Left lung (tissue), 14 donors: ENCODE measurements at places on chromosomes 2 and 18. TPM values are rescaled to one million over a fixed set of nuclear protein-coding genes. Genes with fewer than 3 reads are reported as not detected.

DNA sequence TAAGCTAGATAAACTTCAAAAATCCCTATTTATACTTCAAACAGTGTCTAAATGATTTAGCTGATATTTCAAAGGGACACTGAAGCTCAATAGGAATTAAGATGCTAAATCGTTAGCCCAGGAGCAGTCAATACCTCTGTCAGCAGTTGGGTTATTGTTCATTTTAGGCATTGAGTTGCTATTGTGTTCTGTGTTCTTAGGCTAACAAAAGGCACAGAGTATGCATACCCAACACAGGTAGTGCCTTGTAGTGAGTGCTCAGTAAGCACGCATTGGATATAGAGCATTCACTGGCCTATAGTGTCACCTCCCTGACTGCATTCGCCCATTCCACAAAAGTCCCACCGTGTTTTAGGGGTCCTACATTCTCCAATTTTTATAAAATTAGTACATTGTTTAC, 152.3 kb downstream of the PIK3C3 start:
- no peak overlapping the region for H3K4me3 ChIP-seq
- H3K27me3 ChIP-seq: no peaks in the 10 kb centered on the region
- no peak for DNase-seq
- H3K36me3 ChIP-seq: no peaks in the 10 kb centered on the region
- H3K27ac ChIP-seq: no peak overlapping the region

DNA sequence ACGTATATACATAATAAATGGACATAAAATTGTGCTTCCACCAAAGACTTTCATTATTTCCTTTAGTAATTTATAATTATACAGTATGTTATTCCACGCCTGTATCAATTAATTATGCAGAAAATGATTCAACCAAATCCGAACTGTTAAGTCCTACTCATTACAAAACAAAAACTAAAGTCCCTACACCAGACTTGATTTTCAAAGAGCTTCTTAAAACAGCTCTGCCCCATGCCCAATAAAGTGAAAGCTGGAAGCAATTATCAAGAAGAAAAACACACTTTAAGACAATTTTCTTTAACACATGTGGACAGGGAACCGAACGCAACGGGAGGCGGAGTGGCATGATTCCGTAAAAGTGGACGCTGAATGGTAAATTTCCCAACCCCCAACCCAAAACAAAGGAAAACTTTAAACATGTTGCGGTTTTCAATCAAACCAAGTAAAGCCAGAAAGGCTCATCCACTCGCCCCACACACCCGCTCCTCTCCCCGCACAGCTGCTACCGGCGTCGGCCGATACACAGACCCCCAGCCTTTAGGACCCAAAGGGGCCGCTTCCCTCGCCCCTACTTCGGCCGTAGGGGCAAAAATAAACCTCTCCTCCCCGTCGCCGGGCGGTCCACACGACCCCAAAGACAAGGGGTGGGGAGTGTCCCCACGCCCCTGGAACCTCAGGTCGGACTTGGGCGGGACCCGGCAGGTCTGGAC, 705 bp downstream of the YES1 start:
- H3K4me3 ChIP-seq: peak overlapping the region; percentile 51
- peak overlapping the region; percentile 90 for H3K27ac ChIP-seq
- DNase-seq: no peak
- peaks cover 44% of the 10 kb centered on the region for H3K4me1 ChIP-seq
- H3K36me3 ChIP-seq: no peaks in the 10 kb centered on the region

Gene MRPL44
- polyA plus RNA-seq: 25.7 TPM

GRCh38 chr2:132849118-132849517, 179.1 kb upstream of the LYPD1 start:
- H3K4me1 ChIP-seq: no peaks in the 10 kb centered on the region
- no peak overlapping the region for H3K27ac ChIP-seq
- H3K36me3 ChIP-seq: no peaks in the 10 kb centered on the region
- no peaks in the 10 kb centered on the region for H3K27me3 ChIP-seq
- H3K4me3 ChIP-seq: no peak overlapping the region

Gene ERICH2
- 10.8 TPM for polyA plus RNA-seq

GRCh38 chr2:25275575-25275965, 66.2 kb downstream of the DNMT3A start:
- H3K4me1 ChIP-seq: peaks cover 70% of the 10 kb centered on the region
- H3K27ac ChIP-seq: peak overlapping the region; percentile 65
- no peak overlapping the region for H3K4me3 ChIP-seq
- no peak for DNase-seq

- H3K4me1 ChIP-seq: no peaks in the 10 kb centered on the region
- no peak overlapping the region for H3K27ac ChIP-seq
- DNase-seq: no peak
- H3K27me3 ChIP-seq: no peaks in the 10 kb centered on the region
- H3K4me3 ChIP-seq: no peak overlapping the region
These were observed 430.3 kb downstream of the XIRP2 start for GRCh38 chr2:167318581-167318980.

DNA sequence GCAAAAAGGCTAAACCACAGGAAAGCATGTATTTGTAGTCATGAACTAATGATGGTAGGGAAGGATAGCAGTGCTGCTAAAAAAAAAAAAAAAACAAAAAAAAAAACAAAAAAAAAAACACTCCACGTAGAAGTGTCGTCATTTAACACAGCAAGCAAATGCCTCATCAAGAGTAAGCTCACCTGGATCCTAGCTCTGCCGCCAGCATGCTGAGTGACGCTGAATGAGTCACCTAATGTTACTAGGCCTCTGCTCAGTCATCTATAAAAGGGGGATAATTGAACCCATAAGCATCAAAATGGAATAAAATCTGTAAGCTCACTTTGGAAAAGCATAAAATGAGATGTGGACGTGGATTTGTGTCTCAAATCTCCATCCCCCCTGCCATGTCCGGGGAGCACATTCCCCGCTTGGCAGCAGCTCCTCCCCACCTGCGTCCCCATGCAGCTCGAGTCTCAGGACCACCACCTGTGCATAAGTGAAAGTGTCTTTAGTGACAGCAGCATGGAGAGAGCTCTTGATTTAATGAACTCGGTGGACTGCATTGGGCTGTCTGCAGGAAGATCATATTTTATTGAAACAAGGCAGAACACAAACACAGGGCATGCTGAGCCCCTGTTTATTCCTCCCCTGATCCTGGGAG, 427.5 kb downstream of the LRATD1 start:
- no peaks in the 10 kb centered on the region for H3K27me3 ChIP-seq
- no peak overlapping the region for H3K27ac ChIP-seq
- no peak for DNase-seq
- no peaks in the 10 kb centered on the region for H3K4me1 ChIP-seq
- no peaks in the 10 kb centered on the region for H3K36me3 ChIP-seq
- H3K4me3 ChIP-seq: no peak overlapping the region

DNA sequence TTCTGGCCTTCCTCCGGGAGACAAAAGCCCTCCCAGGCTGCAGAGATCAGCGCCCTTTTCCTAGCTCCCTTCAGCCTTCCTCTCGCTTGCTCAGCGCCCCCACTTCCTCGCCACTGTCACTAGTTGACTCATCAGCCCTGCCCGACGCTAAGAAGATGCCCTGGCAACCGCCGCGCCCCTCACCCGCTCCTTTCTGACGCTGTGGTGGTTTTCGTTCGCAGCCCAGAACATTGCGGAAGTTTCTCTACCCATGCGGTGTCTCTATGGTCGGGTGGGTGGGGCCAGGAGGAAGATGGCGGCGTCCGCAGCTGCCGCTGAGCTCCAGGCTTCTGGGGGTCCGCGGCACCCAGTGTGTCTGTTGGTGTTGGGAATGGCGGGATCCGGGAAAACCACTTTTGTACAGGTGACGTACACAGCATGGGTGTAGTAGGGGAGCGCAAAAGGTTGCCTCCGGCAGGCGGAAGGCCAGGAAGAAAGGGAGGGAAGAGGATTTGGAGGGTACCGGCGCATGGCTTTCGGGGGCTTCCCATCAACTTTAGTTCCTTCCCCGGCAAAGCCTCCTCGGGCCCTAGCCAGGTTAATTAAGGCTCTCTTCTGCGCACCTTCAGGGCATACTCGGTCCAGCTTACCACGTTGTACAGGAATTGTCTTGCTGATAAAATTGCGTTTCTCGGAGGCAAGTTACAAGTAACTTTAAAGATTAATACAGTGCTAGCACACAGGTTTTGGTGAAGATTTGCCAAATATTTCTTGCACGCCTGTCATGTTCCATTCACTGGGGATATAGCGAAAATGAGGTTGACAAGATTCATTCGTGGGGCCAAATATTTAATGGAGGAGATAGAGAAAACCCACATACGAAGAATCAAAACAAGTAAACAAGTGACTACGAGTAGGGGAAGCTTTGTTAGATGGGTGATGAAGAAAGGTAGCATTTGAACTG, at the start of the genes CCDC121 and GPN1:
Gene CCDC121 (minus strand): TSS at position 246 of the 943 bp plus-strand sequence. CDS start 1,213 bp downstream, outside the sequence.
Gene GPN1 (plus strand): TSS at position 284 of the 943 bp plus-strand sequence. CDS start 9 bp downstream, at position 293.
- peak within 1 kb of the TSS; percentile 88 for H3K4me3 ChIP-seq
- no peaks in the 10 kb centered on the region for H3K27me3 ChIP-seq
- H3K4me1 ChIP-seq: peaks cover 44% of the 10 kb centered on the region
- peak within 1 kb of the TSS; percentile 84 for H3K27ac ChIP-seq

Gene ASIC4
- 0.07 TPM for polyA plus RNA-seq

DNA sequence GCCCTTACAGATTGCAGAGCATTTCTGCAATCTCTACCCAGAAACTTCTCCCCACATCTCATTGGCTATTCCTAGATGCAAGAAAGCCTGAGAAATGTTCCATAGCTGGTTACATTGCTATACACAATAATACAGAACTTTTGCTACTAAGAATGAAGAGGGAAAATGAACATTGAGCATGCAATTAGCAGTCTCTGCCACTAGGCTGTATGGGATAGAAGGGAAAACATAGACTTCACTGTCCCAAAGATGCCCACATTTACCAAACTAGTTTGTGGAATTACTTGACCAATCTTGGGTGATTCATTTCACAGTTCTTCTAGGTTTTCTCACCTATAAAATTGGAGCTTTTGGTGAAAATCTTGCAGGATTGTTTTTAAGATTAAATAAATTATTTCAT, 265.7 kb upstream of the NT5C1B start:
- H3K4me3 ChIP-seq: no peak overlapping the region
- H3K27me3 ChIP-seq: no peaks in the 10 kb centered on the region
- no peaks in the 10 kb centered on the region for H3K36me3 ChIP-seq
- DNase-seq: no peak
- no peaks in the 10 kb centered on the region for H3K4me1 ChIP-seq
- no peak overlapping the region for H3K27ac ChIP-seq

Gene CNTNAP5
- polyA plus RNA-seq: 0.29 TPM

- no peaks in the 10 kb centered on the region for H3K27me3 ChIP-seq
- no peak overlapping the region for H3K27ac ChIP-seq
- no peaks in the 10 kb centered on the region for H3K36me3 ChIP-seq
- H3K4me3 ChIP-seq: no peak overlapping the region
- no peak for DNase-seq
These were observed 42.9 kb upstream of the SH3RF3 start for GRCh38 chr2:109085912-109086742.

Gene COL6A3
- polyA plus RNA-seq: 747 TPM

DNA sequence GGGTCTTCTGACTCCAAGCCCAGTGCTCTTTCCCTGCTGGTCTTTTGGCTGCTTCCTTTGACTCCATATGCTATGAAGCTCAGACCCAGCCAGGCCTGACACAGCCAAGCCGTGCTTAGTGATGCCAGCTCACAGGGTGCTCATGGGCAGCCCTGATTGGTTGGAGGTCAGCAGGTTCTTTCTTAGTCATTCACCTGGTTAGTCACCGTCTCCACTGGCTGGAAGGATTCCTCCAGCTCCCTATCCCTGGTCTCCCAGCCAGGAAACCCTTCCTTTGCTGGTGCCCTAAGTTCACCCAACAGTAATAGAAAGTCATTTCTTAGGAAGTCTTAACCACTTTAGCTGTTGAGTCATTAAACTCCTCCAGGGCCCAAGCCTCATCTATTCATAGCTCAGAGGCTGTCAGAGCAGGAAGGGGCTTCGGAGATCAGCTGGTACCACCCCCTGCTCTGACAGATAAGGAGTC, 3.9 kb downstream of the KCNK3 start:
- H3K27me3 ChIP-seq: peaks cover 88% of the 10 kb centered on the region
- H3K4me3 ChIP-seq: no peak overlapping the region
- H3K27ac ChIP-seq: no peak overlapping the region
- H3K4me1 ChIP-seq: peaks cover 6% of the 10 kb centered on the region
- DNase-seq: no peak
- no peaks in the 10 kb centered on the region for H3K36me3 ChIP-seq
